ENCODE measurements at places on chromosomes 6 and 20. TPM values are rescaled to one million over a fixed set of nuclear protein-coding genes. Genes with fewer than 3 reads are reported as not detected.

Gene DPPA5
- total RNA-seq, result not detected

Gene RGS17
- total RNA-seq, result 6.7 TPM

Gene DYNLT2
- total RNA-seq, result 3.1 TPM

Gene CEP250
- 28.9 TPM for total RNA-seq

Gene MAS1
- under 0.01 TPM for total RNA-seq
